Immature natural killer cell (primary cell): ENCODE measurements at places on chromosomes 2 and 18. TPM values are rescaled to one million over a fixed set of nuclear protein-coding genes. Genes with fewer than 3 reads are reported as not detected.

ALPP gene
- not detected for polyA plus RNA-seq

SLC4A3 gene
- 0.52 TPM for polyA plus RNA-seq

- DNase-seq: no peak
These were observed 38.2 kb upstream of the CYP1B1 start for GRCh38 chr2:38113981-38114708.

DNA sequence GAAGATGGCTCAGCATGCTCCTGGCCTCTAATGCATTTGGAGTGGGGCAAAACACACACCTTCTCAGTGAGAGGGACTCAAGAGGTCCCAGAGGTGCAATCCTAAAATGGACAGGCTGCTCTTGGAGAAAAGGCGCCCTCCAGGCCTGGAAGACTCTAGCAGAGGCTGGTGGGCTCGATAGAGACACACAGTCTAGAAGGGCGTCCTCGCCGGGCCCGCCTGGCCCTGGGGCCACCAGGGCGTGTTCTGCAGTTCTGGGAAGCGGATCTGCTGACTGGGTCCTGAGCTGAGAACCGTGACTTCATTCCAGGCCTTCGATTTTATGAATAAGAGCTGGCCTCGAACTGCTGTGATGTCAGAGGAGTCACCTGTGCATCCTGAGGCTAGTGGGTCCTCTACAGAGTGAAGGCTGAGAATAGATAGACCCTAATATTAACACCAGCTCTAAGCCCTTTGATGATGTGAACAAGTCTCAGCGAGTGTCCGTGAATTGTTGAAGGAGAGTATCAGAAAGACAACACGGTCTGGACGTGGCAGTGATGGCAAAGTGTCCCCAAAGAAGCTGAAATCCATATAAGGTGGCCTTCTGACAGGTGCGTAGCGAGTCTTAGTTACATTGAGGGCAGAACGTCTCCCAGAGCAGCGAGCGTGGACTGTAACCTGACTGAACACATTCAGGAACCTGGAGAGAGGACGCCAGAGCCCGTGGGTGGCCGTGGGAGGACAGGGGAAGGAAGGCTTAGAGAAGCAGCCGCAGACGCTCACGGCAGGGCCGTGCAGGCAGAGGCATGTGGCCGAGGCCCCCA lies 136.9 kb downstream of the PTGR3 start:
- no peak for DNase-seq

- no peak for DNase-seq
These were observed 551.4 kb upstream of the SLC39A10 start for GRCh38 chr2:195105581-195105980.

- no peak for DNase-seq
These were observed 49.0 kb downstream of the PSMG2 start for GRCh38 chr18:12751891-12752290.

DNA sequence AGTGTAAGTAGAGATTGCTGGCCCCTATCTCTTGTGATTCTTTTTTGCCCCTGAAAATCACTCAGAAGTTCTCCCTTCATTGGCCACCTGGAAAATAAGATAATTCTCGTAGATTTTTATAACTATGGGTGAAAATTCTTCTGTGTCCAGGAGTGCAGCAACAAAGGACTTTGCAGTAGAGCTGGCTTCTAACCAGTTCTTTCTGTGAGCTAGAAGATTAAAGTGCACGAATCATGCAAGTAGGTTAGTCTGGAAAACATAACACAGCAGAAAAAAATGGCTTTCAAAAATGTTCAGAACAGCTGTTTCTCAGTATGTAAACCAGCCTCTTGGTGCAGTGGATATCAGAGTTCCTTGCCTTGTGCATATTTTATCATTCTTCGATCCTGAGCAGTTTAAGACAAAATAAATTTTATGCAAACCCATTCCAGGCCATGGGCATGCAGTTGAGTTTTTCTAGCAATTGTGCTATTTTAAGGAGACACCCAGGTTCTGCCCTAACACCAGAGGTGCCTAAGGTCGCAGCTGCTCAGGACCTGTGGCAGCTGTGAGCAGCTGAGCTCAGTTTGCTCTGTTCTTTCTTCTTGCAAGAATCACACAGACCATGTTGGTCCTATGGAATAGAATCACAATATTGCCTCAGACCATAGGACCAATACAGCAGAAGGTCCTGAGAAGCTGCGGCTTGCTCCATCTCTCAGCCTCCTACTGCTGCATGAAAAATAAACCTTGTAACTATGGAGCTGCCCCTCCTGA lies 80.9 kb upstream of the BCL2L11 start:
- no peak for DNase-seq

DNA sequence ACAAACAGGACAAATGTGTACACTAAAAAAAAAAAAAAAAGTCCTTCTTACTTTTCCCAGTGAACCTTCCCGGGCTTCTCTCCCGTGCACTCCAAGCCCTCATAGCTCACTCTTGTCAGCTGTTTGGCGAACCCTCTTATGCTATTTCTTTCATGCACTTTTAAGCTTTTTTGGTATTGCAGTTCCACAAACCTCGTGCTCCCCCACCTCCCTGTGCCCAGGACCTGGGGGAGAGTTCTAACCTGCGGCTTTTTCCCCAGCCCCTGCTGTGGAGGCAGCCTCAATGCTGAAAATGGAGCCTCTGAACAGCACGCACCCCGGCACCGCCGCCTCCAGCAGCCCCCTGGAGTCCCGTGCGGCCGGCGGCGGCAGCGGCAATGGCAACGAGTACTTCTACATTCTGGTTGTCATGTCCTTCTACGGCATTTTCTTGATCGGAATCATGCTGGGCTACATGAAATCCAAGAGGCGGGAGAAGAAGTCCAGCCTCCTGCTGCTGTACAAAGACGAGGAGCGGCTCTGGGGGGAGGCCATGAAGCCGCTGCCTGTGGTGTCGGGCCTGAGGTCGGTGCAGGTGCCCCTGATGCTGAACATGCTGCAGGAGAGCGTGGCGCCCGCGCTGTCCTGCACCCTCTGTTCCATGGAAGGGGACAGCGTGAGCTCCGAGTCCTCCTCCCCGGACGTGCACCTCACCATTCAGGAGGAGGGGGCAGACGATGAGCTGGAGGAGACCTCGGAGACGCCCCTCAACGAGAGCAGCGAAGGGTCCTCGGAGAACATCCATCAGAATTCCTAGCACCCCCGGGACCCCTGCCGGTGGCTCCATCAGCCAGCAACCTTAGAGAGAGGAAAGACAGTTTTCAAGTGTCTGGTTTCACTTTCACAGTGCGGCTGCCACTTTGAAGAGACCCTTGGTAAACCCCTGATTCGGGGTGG lies 826 bp downstream of the KCNE4 start:
- DNase-seq: no peak
